ENCODE measurements at places on chromosomes 2 and 18.

DNA sequence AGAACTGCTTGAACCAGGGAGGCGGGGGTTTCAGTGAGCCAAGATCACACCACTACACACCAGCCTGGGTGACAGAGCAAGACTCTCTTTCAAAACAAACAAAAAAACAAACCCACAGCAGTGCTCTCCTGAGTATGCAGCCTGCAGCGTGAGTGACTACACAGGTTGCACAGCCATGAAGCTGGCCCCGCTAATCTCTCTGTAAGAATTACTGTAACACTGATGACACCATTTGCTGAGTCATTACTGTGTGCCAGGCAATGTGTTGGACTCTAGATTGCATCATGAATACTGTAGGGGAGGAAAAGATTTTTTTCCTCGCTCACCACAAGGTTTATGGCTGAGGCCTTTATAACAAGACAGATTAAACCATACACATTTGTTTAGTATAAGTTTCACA lies 118.6 kb upstream of the ATP8B1 start:
- peak; percentile 40 for DNase-seq

- no peak for DNase-seq
These were observed 64.2 kb downstream of the RPL37A start for GRCh38 chr2:216562696-216563435.

- no peak for DNase-seq
These were observed 15.3 kb upstream of the CREB1 start for GRCh38 chr2:207514451-207514850.

GRCh38 chr2:152950126-152950525 lies 231.7 kb downstream of the ARL6IP6 start:
- DNase-seq, result no peak

DNA sequence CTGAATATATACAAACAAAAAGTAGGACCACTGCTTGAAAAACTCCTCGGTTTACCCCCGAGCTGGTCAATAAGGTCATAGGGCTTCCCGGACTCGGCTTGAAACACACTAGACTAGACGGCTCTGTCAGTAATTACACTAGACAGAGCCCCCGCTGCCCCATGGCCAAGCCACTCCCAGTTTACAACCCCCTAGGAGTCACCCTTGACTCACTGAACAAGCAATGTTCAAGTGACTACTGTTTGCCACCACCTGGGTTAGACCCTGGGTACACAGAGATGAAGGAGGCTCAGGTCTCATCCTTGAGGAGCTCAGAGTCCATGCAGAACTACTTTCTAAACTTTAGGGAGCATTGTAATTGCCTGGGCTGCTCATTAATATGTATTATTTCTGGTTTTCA lies 13.7 kb upstream of the PRELID3A start:
- no peak for DNase-seq

DNA sequence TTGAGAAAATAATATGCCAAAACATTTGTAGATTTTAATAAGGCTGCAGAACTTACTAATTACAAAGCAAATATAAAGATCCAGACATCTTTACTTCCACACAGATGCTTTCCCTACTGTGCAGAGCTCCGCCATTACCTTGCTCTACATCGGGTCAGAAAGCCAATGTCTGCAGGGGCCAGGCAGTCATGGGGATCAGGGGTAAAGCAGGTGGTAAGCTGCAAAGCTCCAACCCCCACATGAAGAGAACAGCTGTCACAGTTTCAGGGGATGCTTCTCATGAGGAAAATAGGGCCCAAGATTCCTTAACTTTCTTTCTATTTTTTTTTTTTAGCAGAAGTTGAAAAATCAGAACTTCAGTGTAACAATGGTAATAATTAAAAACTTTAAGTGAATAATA lies 102.7 kb downstream of the DCC start:
- DNase-seq, result no peak

DNA sequence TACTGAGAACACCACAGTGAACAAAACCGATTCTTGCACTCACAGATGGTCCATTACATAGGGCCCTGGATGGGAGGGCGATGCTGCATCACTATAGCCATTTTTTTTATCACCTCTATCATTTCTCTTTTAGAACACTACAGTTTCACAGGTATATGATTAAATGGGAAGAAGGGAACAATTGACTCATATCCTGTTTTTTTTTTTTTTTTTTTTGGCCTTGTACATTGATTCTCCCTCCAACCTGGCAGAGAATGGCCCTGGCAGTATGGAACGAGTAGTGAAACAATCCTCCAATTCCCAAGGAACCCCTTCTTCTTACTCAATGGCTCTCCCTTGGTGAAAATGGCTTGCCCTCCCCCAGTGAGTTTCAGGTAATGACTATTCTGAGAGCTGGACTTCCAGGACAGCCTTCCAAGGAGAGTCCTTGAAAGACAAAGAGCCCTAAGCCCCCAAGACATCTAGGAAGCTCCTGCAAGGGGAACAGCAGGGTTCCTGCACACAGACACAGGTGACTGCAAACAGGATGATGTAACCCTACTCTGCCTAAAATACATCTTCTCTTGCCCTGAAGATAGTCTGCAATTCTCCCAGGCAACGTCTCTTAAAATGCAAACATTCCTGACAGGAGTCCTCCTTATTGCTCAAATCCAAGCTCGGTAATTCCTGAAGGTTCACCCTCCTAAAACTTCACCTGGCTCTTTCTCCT lies 405.4 kb downstream of the SETBP1 start:
- no peak for DNase-seq

GRCh38 chr18:50961974-50962373 lies 5.9 kb upstream of the ELAC1 start:
- DNase-seq, result no peak

DNA sequence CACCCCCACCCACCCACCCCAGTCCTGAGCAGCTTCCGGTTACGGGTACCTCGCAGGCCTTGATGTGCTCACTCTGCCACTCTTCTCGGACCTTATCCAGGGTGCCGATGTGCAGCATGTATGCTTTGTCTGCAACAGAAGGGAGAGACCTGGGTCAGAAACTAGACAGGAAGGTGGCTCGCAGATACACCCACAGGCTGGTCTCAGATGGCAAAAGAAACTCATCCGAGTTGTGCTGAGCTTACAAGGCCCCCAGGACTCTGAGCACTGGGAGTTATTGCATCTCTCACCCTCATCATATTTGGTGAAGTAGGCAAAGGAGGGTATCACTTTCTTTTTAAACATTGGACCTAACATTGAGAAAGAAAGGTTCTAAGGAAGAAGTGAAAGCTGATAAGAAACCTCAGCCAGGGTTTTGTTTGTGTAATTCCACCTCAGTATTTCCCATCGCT lies 30.6 kb upstream of the EPG5 start:
- no peak for DNase-seq

DNA sequence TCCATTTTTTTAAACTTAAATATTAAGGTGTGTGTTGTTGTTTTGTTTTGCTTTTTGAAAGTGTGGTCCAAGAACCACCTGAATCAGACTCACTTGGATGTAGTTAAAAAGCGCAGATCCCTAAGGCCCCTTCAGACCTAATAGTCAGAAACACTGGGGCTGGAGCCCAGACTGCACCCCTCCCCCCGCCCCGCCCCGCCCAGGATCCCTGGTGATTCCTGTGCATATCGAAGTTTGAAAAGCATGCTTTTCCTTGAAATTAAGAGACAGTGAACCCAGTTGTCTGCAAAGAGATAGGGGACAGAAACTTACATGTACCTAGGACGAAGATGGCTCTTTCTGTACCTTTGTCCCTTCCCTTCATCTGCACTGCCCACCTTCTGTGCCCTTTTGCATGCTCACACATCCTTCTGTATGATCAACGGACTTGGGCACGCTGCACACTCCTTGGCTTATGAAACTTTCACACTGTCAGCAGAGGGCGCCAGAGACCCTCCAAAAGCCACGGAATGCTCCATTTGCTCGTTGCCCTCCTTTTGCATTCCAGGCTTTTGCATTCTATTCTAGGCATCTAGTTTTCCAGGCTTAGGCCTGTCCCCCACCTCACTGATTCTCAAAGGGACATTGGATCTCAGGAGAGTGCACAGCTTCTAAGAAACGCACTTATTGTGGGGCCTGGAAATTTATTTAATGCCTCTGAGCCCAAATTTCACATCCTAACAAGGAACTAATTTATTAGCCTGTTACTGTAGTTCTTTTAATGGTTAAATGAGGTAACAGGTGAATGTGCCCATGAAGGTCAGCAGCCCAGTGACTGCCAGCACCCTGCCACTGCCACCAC lies 32.8 kb upstream of the SLC14A1 start:
- DNase-seq, result peak; percentile 81

- no peak for DNase-seq
These were observed 722.7 kb downstream of the EPHA4 start for GRCh38 chr2:220849433-220849832.

DNA sequence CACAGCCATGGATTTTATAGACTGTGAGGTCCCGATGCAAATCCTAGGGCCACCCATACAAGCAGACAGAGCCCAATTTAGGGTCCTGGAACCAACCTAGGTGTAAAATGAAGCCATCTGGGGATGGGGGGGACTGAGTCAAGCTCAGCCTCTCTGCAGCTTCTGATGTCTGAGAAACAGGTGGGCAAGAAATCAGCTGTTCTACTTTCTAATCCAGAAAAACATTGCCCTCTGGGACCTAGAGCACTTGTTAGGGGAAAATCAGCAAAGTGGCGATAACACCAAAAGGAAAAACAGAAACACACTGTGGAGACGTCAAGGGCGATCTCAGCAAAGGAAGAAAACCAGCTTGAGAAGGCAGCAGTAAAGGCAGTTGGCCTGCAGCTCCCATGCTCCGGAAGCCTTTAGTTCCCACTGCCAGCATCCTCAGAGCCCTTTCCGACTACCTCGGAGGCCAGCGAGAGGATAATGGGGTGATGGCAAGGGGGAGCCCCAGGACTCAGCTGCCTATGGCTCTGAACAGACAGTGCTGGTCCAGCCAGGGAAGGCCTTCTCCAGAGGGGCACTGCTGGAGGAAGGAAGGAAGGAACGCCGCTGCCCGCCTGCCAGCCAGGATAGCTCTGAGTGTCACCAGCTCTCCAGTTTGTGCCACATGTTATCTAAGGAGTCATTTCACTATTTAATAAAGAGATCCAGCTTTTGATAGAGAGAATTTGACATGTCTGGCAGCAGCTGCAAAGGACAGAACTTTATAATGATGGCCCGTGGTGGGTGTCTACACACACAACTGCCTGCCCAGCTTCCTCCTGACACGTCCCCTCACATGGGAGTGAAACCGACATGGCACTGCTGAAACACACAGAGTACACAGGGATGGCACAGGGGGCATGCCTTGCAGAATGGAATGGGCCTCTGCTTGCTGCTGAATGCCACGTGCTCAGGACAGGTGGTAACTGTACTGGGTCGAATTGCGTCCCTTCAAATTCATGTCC lies 37.7 kb downstream of the HS1BP3 start:
- DNase-seq, result no peak

- no peak for DNase-seq
These were observed 155.5 kb downstream of the TGIF1 start for GRCh38 chr18:3605486-3605952.

DNA sequence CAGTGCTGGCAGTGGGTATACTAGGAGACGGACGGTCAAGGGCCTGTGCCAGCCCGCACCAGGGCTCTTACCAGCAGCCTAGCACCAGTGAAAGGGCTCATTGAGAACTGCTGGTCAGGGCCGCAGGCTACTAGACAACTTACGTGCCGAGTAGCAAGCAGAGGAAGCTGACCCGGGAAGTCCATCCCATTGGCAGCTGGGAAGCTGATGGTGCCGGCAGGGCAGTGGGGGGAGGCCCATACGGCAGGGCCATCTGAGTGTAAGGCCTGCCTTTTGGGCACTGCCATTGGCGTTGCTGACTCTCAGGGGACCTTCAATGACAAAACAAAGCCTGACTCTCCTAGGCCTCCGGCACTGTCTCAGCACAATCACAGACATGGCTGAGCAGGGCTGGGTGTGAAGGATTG lies 20.6 kb downstream of the EFR3B start:
- no peak for DNase-seq

DNA sequence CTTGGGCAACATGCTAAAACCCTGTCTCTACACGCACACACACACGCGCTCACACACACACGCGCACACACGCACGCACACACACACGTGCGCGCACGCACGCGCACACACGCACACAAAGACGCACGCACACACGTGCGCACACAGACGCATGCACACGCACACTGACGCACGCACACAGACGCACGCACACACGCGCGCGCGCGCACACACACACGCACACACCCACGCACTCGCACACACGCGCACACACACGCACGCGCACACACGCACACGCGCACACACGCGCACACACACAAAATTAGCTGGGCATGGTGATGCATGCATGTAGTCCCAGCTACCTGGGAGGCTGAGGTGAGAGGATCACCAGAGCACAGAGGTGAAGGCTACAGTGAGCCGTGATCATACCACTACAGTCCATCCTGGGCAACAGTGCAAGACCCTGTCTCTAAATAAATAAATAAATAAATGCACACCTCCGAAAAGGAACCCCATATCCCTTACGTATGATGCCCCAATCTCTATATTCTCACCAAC lies 8.1 kb upstream of the IAH1 start:
- DNase-seq, result no peak

GRCh38 chr2:99692785-99693184 lies 203.0 kb upstream of the REV1 start:
- DNase-seq, result no peak

DNA sequence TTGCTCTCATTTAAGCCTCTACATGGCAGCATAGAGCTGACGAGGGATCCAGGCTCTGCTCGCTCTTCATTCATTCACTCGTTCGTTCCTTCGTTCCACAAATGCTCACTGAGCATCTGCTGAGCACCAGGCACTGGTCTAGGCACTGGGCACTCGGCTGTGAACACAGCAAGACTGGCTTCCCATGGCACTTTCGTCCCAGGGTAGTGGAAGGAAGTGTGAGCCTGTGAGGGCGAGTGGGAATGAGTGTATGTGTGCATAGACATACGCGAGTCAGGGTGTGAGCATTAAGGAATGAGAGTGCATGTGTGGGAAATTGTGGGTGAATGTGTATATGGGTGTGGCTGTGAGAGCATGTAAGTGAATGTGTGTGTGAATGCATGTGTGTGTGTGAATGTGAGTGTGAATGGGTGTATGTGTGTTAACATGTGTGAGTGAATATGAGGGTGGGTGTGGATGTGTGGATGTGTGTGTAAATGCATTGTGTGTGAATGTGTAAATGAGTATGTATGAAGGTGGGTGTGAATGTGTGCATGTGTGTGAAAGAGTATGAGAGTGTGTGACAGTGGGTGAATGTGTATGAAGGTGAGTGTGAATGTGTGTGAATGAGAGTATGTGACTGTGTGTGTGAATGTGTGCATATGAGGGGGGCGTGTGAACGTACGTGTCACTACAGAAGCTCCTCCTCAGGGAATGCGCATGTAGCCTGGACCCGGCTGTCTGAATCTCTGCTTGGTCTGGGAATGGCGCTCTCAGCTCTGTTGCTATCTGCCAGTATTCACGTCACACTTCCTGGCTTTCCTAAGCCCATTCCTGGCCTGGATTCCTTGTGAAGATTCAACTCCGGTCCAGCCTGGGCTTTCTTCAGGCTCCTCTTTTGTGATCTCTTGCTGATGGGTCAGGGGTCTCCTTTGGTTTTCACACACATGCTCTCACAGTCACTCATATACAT lies 28.8 kb downstream of the SNORC start:
- DNase-seq, result peak; percentile 57

- peak; percentile 18 for DNase-seq
These were observed 73.2 kb upstream of the SMAD2 start for GRCh38 chr18:48003426-48004349.

Measured in fibroblast of upper back skin (primary cell).